SK-N-MC (cell line): ENCODE measurements at places on chromosomes 12 and 14.

DNA sequence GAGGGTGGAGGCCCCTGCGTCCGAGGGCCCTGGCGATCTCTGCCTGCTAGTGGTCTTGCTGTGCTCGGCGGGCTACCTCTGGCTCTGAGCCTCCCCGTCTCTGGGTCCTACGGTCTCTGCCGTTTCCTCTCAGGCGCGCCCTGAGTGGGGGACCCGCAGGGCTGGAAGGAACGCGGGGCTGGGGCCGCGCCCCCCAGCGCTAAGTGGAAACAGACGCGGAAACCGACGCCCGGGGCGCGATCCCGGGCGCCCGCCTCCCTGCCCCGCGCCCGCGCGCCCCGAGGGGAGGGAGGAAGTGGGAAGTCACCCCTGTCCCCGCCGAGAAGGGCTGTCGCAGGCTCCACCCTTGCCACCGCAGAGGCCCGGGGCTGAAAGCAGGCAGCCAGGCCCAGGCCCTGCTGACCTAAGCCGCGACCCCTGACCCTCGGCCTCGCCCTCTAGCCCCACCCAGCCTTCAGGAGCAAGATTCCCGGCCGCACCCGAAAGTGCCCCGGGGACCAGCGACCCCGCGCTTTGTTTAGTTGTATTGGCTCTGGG, 831 bp downstream of the CRIP1 start:
- DNase-seq: no peak

GRCh38 chr14:68728342-68729106, 64.3 kb downstream of the ZFP36L1 start:
- DNase-seq: no peak

GRCh38 chr12:46024099-46024498, 33.7 kb upstream of the SCAF11 start:
- no peak for DNase-seq

GRCh38 chr14:80080601-80081000, 130.7 kb downstream of the DIO2 start:
- no peak for DNase-seq

DNA sequence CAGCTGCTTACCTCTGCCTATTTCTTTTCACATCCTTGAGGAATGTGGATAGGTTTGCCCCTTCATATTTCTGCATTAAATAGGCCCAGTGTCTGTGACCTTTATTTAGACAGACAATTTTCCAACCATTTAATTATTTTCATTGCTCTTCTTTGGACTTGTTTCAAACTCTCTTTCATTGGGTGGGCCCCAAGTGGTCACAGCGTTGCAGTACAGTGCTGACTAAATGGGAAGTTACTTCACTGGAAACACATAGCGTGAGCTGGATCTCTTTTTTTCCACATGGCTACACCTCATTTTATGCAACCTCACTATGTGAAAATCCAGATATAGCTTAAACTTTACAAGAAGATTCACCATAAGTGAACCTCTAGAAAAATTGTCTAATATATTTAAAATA, 438.9 kb downstream of the ADAMTS20 start:
- no peak for DNase-seq

DNA sequence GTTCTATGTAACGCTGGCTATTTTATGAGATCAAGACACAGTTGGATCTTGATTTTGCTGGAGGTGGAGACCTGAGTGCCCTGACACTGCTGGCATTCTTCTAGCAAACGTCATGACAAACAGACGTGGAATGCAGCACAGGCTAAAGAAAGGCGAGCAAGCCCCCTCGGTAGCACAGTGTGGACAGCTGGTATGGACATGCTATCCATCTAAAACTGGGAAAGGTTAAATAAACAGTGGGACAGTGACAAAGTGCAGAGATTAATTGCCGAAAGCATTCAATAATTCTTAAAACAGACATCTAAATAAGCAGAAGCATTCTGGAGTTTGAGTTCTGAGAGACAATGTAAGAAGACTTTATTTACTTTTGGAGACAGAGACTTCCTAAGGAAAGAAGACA, 237.2 kb downstream of the FBXL14 start:
- DNase-seq: no peak

DNA sequence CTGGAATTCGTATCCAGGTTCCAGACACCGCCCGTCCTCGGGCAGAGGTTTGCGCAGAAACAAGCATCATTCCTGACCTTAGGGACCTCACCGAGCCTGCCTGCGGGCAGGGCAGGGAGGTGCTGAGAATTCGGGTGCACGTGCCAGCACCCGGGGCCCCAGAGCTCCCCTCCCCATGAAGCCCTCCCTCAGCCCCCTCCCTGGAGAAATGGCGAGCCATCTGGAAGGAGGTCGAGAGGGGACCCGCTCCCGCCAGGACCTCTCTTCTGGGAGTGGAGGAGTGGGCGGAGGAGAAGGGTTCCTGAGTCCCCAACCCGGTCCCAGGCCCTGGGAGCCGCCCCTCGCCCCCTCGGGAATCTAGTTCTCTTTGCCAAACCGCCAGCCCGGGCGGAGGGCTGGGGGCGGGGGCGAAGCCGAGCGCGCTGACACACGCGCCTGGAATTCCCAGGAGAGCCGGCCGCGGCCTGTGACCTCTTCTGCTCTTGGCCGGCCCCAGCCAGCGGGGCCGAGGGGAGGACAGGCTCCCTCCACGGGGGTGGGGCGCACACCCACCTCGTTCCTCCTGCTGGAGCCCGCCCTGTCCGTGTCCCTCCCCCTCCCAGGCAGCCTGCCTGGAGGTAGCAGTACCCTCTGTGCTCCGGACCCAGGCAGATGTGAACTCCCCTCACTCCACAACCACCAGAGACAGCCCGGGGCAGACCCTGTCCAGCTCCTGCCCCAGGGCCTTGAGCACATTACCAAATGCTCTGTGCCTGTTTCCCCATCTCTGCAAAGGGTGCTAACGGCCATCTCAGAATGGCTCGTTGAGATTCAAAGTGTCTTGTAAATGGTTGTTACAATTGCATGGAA, 23.0 kb upstream of the GPR132 start:
- DNase-seq: no peak

DNA sequence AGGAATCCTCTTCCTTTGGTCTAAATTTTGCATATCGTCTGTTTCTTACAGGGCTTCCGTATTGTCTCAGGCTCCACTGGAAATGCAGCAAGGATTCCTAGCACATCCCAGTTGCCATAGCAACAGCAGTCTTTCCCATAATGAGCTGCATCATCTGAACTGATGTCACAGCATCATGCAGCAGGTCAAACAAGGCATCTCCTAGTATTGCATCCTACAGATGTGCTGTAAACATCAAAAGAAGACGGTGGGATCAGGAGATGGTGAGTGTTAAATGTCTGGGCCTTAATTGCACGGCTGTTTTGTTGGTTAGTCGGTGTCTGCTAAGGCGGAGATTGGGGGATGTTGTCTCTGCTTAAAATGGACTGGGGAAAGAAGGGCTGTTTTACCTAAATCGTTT, at the start of gene AKAP6:
Gene AKAP6, plus strand, starts transcription at position 153 of the 400 bp plus-strand sequence. CDS start 104,196 bp downstream, outside the sequence.
- no peak for DNase-seq

- DNase-seq: no peak
Observed at GRCh38 chr12:59937148-59937547, 341.3 kb downstream of the SLC16A7 start.

- DNase-seq: no peak
Observed at GRCh38 chr12:12527820-12528296, 34.8 kb downstream of the DUSP16 start.
